GM12892 (cell line): ENCODE measurements at places on chromosomes 16 and 17.
A peak's percentile ranks its signal among the peaks of the same experiment; 100 is the strongest.

GRCh38 chr17:64920026-64920418 is 744 bp upstream of the LRRC37A3 start:
- no peak for DNase-seq

GRCh38 chr17:73362697-73363096 is 50.9 kb upstream of the CDC42EP4 start:
- DNase-seq = no peak

GRCh38 chr16:49463529-49463928 is 89.9 kb downstream of the C16orf78 start:
- DNase-seq = peak; percentile 79

GRCh38 chr16:48536614-48537200 is 73.3 kb downstream of the N4BP1 start:
- no peak for DNase-seq

- DNase-seq = no peak
These were observed 142.8 kb downstream of the AXIN2 start for GRCh38 chr17:65418622-65419021.

DNA sequence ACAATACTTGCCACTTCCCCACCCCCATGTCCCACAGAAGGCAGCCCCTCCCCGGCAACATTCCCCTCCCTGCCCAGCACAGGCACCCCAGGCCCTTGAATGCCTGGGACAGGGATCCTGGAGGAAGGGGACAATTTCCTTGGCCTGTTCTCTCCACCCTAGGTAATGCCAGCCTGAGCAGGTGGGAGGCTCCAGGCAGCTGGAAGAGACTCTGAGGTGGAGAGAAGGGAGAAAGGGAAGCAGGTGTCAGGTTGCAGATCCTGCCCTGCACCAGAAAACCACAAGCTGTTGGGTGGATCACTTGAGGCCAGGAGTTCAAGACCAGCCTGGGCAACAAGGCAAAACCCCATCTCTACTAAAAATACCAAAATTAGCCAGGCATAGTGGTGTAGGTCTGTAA is 8.9 kb downstream of the MPP2 start:
- no peak for DNase-seq
